AML-193 (cell line): ENCODE measurements at places on chromosomes 2 and 18.

GRCh38 chr2:85758361-85759256 is 4.8 kb downstream of the ATOH8 start:
- no peak for DNase-seq

GRCh38 chr2:189104934-189105333 is 74.6 kb downstream of the COL5A2 start:
- DNase-seq = no peak

DNA sequence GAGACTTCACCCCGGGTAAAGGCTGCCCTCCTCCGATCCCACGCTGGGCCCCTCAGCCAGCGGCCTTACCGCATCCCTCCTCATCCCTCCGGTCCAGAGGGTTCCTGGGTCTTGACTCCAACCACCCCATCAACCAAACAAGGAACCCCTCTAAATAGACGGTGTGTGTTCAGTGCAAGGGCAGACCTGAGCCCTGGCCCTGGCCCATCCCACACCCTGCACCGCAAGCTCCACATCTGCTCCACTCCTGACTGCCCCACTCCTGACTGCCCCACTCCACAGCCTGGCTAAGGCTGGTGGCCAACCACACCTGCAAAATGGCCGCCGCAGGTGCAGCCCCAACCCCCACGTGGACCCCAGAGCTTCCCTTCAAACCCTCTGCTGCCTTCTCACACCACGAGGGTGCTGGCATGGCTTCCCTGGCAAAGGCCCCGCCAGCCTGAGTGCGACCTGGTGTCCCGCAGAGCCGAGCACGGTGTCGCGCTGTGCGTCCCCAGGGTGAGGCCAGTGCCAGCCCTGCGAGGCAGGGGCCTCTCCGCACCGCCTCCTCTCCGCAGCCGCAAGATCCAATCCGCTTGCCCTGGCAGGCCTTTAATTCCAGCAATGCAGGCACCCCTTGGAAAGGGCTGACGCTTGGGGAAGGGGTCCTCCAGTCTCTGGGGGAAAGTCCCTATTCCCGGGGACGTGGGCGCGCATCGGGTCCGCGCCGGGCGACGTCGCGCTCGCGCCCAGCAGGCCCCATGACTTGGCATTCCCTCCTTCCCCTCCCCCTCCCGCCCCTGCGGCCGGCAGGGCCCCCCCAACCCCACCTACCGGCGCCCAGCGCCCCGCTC is 1.5 kb downstream of the KIF1A start:
- no peak for DNase-seq

DNA sequence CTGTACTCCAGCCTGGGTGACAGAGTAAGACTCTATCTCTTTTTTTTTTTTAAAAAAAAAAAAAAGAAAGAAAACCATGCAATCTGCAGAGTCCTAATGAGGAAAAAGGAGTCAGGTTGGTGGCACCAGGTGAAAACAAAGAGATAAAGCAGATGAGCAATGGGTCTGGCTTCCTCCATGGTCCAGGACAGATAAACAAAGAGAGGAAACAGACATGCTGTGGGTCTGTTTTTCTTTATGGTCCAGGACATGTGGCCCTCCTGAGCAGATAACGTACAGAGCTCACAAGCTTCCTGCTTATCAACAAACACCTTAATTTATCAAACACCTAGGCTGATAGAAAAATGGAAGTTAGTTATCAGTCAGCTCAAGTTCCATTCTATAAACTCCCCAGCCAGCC is 24.4 kb upstream of the TUBB6 start:
- no peak for DNase-seq

- no peak for DNase-seq
Observed at GRCh38 chr2:1605102-1606045, 138.9 kb downstream of the PXDN start.

- DNase-seq = no peak
Observed at GRCh38 chr2:169139993-169140767, 70.8 kb downstream of the DHRS9 start.

- DNase-seq = no peak
Observed at GRCh38 chr2:189225032-189225431, 45.5 kb upstream of the COL5A2 start.

GRCh38 chr2:190415794-190416775 is 7.9 kb downstream of the MFSD6 start:
- DNase-seq = no peak

GRCh38 chr2:3073041-3073595 is 304.5 kb downstream of the EIPR1 start:
- DNase-seq = no peak

- DNase-seq = no peak
Observed at GRCh38 chr2:95384854-95385569, 17.5 kb upstream of the FAHD2A start.

DNA sequence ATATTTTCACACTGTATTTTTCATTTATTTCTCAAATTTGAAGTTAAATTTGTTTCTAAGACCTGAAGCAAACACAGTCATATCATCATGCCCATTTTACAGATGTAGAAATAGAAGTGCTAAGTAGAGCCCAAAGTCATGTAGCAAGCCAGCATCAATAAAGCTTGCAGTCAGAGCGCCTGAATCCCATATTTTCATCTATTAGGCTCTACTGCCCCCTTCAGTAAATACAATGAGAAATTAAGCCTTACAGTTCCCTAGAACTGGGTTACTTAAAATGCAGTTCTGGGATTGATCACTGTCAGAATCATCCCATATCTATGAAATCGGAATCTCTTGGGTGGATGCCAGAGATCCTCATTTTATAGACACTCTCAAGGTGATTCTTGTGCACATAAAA is 419.9 kb downstream of the TGIF1 start:
- peak; percentile 56 for DNase-seq

- no peak for DNase-seq
Observed at GRCh38 chr2:218425531-218425930, 6.6 kb downstream of the VIL1 start.

DNA sequence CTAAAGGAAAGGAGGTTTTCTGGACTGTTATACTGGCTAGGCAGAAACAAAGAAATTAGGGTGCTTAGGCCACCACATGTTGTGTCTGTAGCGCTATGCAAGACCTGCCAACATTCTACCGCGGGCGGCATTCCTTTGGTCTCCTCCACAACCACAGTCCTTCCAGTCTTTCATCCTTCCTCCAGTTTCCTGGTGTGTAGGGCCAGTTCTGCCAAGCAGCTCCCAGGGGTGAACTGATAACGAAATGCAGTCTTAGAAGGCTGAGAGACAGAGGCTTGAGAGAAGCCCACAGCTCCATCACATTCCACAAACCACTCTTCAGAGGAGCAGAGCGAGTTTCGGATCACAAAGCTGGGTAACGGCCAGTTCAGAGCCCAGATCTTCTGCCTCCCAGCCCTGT is 19.5 kb upstream of the CXXC1 start:
- DNase-seq = no peak

- peak; percentile 49 for DNase-seq
Observed at GRCh38 chr18:12934454-12935071, 13.2 kb upstream of the SEH1L start.

DNA sequence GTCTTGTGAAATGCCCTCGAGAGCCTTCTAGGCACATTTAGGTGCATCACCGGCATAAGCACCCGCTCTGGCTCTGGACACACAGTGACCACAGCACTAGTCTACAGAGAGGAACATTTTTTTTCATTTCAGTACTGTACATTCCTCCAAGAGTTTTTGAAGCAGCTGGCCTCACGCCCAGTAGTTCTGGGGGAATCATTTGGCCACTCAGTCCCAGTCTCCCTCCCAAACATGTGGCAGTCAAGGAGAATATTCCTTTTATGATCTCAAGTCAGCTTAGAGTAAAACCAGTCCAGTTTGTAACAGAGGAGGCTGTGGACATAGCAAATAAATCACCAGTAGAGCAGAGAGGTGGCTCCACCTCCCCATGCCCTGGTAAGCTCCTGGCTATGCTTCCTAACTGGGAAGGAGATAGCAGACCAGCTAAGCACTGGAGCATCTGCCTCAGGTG is 48.1 kb downstream of the KCNE4 start:
- DNase-seq = no peak

- DNase-seq = peak; percentile 68
Observed at GRCh38 chr2:191155608-191156071, 4.8 kb upstream of the STAT4 start.

- DNase-seq = no peak
Observed at GRCh38 chr18:79608999-79609461, 70.6 kb upstream of the CTDP1 start.

- DNase-seq = no peak
Observed at GRCh38 chr18:34726286-34727004, 16.3 kb downstream of the DTNA start.

GRCh38 chr2:169761251-169761969 is 27.8 kb downstream of the KLHL23 start:
- DNase-seq = no peak

DNA sequence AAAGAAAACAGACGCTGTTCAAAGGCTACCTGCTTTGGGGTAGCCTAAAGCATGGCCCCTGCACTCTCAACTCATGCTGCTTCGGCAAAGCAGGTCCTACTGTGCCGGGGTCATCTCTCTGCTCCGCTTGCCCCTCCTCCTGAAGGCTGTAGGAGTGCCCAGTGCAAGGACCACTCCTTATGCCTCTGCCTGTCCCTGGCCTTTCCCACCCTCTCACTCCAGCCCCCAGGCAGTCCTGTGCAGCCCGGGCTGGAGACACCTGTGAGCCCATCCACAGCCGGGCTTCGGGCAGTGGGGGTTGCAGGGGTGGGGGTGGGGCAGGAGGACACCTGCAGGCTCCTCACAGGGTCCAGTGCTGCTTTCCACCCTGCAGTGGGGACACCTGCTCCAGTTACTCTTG is 69.1 kb downstream of the ACKR3 start:
- DNase-seq = no peak

DNA sequence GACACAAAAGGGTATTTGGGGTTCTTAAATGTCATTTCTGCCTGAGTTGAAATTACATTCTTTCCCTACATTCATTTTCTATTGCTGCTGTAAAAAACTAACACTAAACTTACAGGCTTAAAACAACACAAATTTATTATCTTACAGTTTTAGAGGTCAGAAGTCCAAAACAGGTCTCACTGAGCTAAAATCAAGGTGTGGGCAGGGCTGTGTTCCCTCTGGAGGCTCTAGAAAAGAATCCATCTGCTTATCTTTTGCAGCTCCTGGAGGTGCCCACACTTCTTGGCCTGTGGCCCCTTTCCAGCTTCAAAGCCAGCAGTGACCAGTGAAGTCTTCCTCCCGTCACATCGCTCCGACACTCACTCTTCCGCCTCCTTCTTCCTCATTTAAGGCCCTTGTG is 23.2 kb upstream of the SLC1A4 start:
- no peak for DNase-seq

DNA sequence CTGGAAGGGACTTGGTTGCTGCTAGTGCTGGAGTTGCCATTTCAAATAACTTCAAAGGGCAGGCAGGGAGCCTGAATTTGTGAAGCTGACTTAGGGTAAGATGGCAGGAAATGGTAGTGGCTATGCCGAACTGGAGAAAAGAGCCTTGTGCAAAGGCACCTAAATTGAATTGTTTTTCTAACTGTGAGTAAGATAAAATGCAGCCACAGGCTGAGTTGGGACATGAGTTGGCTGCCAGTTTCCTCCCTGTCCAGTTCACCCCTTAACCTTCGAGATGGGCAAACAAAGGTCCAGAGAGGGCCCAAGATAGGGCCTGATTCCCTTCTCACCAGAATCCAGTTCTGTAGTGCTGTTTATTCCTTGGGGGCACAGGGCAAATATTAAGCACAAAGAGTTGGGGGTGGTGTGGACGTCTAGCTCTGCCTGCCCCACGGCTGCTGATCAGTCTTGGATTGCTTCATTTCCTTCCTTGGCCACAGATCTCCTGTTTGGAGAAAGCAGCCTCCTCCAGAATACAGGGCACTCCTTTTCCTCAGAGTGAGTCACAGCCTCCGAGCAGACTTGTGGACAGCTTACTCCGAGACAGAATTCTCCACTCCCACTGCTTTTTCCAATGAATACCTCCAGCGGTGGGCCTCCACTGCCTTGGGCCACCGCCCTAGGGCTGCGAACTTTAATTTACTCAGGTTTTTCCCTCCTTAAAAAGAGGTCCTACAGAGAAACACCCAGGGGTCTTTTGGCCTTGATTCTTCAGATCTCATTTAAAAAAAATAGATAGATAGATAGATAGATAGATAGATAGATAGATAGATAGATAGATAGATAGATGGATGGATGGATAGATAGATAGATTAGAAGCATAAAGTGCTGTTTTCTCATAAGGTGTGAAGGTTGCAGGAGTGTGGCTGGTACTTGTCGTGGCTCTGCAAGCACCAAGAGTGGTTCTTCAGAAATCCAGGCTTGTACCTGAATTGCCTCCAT is 18.4 kb upstream of the SLC20A1 start:
- peak; percentile 90 for DNase-seq

GRCh38 chr2:195458936-195459335 is 198.1 kb upstream of the SLC39A10 start:
- no peak for DNase-seq
